ENCODE measurements at places on chromosomes 4 and X.

GRCh38 chr4:85491527-85491926 lies 16.6 kb downstream of the ARHGAP24 start:
- no peak for DNase-seq

DNA sequence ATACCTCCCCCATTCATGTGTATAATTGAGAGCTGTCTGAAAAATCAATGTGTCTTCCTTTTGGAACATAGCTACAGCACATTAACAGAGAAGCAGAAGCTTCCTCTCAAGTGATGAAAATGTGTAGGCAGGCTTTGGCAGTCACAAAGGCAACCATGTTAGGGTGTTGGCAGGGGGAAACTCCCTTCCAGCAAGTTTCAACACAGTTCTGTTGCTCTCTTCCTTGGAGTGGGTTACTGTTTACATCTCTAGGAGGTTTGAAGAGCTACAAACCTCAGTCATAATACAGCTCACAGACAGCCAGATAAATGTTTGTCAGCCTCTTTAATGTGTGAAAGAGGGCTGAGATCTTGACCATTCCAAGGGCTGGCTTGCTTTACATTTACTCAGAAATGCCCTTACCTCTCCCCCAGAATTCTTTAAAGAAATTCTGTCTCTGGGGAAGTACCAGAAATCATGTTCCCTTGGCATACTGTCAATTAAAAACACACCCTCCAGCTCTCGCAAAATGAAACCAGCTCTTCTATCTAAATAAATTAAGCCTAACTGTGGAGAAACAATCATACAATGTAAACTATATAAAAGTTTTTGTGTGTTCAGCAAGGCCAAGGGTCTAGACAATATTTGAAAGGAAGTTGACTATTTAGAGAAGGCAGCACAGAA lies 18.9 kb downstream of the ZBTB33 start:
- DNase-seq: no peak

DNA sequence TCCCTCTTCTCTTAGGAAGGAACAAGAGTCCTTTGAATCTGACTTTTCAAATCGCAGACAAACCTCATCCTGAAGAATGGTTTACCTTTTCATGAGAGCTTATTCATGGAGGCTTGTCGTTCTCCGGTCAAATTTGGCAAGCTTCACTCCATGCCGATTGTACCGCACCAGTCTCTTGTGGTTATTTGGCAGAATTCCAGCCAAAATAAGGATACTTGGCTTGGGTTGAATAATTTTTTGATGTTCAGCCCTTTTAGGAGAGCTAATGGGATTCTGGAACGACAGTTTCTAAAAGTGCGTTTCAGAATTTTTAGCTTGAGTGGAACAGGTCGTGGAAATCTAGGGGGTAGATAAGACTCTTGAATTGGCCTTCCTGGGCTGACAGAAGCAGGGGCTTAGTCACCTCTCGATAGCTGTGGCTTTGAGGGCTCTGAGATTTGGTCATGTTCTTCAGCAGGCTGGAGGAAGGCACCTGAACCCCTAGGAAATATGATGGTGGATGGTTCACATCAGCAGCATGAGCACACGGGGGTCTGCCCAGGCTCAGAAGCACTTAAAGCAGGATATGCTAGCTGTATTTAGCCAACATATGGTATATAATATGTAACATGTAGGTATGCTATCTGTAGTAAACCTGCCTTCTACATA lies 1.5 kb downstream of the KLHL2 start:
- DNase-seq: no peak

GRCh38 chr4:6123976-6124375 lies 76.4 kb downstream of the JAKMIP1 start:
- no peak for DNase-seq

- no peak for DNase-seq
Measured at GRCh38 chrX:40095583-40096394, 2.0 kb downstream of the BCOR start.
